ENCODE measurements at places on chromosomes 7 and 10. TPM values are rescaled to one million over a fixed set of nuclear protein-coding genes. Genes with fewer than 3 reads are reported as not detected.

The OR9A2 gene
- polyA plus RNA-seq: not detected

The OPALIN gene
- not detected for polyA plus RNA-seq

The KLF14 gene
- polyA plus RNA-seq: 1.3 TPM

The CYP3A7 gene
- polyA plus RNA-seq: 1.1 TPM

The ADAM12 gene
- 22.4 TPM for polyA plus RNA-seq

The ARHGEF5 gene
- 3.0 TPM for polyA plus RNA-seq

The CC2D2B gene
- not detected for polyA plus RNA-seq

The SLC26A3 gene
- not detected for polyA plus RNA-seq

The PRLHR gene
- not detected for polyA plus RNA-seq

The CDC14C gene
- not detected for polyA plus RNA-seq

The EBLN1 gene
- 0.09 TPM for polyA plus RNA-seq

The NPFFR1 gene
- polyA plus RNA-seq: 0.05 TPM

The CTAGE4 gene
- 1.2 TPM for polyA plus RNA-seq

The NRCAM gene
- polyA plus RNA-seq: 14.1 TPM

The PKD2L1 gene
- polyA plus RNA-seq: 0.39 TPM

The SPDYE5 gene
- polyA plus RNA-seq: 4.5 TPM

The ARHGEF35 gene
- 3.5 TPM for polyA plus RNA-seq

The FGFR2 gene
- 2.6 TPM for polyA plus RNA-seq

The PTPRZ1 gene
- 13.0 TPM for polyA plus RNA-seq

The NKX1-2 gene
- not detected for polyA plus RNA-seq

The SPDYE18 gene
- polyA plus RNA-seq: 0.67 TPM

The DKK1 gene
- not detected for polyA plus RNA-seq

The NSUN6 gene
- polyA plus RNA-seq: 8.3 TPM

The PON1 gene
- 0.53 TPM for polyA plus RNA-seq

The TNS3 gene
- not detected for polyA plus RNA-seq

The COL28A1 gene
- 0.84 TPM for polyA plus RNA-seq

The OR2A1 gene
- polyA plus RNA-seq: 0.80 TPM

The GRID1 gene
- polyA plus RNA-seq: 7.0 TPM

The KAZALD1 gene
- 22.4 TPM for polyA plus RNA-seq

The PLA2G12B gene
- polyA plus RNA-seq: not detected

The ACBD7 gene
- 1.5 TPM for polyA plus RNA-seq

The DNAAF5 gene
- 22.4 TPM for polyA plus RNA-seq

The ANXA8L1 gene
- 16.8 TPM for polyA plus RNA-seq

The PLPP4 gene
- polyA plus RNA-seq: 1.5 TPM

The TUBAL3 gene
- polyA plus RNA-seq: 0.17 TPM

The AP4M1 gene
- not detected for polyA plus RNA-seq

The MICALL2 gene
- 7.1 TPM for polyA plus RNA-seq

The MYL10 gene
- polyA plus RNA-seq: 20.1 TPM

The CCL24 gene
- polyA plus RNA-seq: not detected

The ASZ1 gene
- not detected for polyA plus RNA-seq

The FFAR4 gene
- polyA plus RNA-seq: not detected

The GAD2 gene
- not detected for polyA plus RNA-seq

The TMEM270 gene
- polyA plus RNA-seq: not detected

The CTTNBP2 gene
- polyA plus RNA-seq: 1.7 TPM

The STAM gene
- not detected for polyA plus RNA-seq

The CHN2 gene
- 12.4 TPM for polyA plus RNA-seq

The PALS2 gene
- polyA plus RNA-seq: 11.3 TPM

The GFRA1 gene
- 39.7 TPM for polyA plus RNA-seq

The OR2A42 gene
- polyA plus RNA-seq: 0.22 TPM

The TRPV5 gene
- polyA plus RNA-seq: not detected
